HTR-8/SVneo (cell line): ENCODE measurements at places on chromosomes 16 and 17.
A peak's percentile ranks its signal among the peaks of the same experiment; 100 is the strongest.

DNA sequence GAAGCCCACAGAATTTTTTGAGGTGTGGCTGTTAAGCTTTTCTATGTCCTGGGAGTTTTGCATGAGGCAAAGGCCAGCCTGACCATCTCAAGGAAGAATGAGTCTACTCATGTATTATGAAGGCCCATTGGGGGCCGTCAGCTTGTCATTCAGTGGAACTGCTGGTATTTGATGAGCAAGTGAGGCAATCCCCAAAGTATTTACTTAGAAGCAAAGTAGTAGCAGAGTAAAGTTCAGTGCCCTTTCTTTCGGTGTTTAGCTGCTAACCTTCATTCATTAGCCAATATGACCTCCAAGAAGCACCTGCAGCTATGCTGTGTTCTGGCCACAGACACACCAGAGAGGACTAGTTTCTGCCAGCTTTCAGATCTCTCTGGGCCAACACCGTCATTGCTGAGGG lies 80.2 kb downstream of the RPA1 start:
- DNase-seq = no peak

- no peak for DNase-seq
Measured at GRCh38 chr17:60539807-60540206, 13.8 kb upstream of the APPBP2 start.

DNA sequence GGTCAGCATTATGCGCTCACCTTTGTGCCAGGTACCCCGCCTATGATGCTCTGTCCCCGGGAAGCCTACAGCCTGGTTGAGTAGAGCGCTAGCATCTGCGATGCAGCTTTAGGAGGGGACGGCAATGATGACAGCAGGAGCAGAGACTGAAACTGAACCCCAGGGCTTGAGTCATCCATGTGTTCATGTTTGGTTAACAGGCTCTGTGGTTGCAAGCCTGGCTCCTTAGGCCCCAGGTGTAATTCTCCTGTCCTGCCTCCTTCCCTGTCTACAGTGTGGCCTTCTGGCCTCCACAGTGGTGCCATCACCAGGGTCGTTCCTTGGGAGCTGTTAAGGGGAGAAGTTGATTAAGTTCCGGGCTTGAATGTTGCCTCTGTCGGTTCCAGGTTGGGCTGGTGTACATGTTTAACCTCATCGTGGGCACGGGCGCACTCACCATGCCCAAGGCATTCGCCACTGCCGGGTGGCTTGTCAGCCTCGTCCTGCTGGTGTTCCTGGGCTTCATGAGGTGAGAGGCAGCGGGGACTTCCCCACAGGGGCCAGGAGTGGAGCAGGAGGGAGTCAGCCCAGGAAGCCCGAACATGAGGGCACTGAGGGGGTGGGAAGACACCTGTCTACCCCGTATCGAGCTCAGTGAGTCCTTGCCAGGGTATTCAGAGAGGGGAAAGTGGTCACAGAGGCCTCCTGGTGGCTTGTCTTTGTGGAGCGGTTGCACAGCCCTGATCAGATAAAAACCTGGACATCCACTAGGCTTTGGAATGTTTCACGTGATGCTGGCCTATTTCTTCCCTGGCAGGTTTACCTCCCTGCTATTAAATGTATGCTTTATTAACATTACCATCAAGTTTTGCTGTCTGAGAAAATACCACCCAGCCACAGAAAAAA lies 9.2 kb upstream of the NAT9 start:
- no peak for DNase-seq

- no peak for DNase-seq
Measured at GRCh38 chr16:73998707-73999106, 297.9 kb upstream of the PSMD7 start.

- no peak for DNase-seq
Measured at GRCh38 chr17:40821536-40821935, 878 bp downstream of the KRT10 start.

DNA sequence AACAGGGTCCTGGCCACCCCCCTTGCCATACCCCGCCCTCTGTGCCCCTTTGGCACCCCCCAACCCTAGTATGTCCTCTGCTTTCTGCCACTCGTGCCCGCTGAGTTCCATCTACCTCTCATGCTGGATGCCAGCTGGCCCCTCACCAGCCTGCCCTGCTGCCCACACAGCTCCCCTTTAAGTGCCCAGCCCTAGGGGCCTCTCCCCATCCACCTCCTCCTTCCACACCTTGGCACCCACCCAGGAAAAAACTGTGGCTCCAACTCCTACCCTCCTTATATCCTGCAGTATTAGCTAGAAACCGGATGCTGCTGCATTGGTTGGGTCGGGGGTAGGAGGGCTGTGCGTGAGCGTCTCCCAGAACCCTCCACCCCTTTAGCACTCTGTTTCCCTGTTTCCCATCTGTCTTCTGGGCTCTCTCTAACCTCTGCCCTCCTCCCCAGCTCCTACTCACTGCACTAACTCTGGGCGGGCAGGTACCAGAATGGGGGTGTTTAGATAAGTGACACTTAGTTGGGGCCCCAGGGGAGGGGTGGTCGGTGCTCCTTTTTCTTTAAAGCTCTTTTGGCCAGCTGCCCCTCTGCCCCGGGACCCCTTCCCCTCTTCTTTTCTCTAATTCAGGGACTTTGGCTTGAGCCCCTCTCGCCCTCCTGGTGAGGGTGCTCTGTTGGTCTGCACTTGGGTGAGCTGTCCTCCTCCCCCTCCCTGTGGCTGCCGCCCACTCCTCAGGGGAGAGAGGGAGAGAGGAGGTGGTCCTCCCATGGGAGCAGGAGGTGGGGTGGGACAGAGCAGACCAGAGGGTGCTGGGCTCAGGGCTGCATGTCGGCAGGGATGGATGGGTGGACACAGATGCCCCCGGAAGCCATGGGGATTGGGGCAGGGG lies 9.9 kb downstream of the NR1D1 start:
- no peak for DNase-seq

GRCh38 chr16:49520492-49521038 lies 147.0 kb downstream of the C16orf78 start:
- no peak for DNase-seq

GRCh38 chr17:49029801-49030200 lies 32.6 kb downstream of the IGF2BP1 start:
- no peak for DNase-seq

DNA sequence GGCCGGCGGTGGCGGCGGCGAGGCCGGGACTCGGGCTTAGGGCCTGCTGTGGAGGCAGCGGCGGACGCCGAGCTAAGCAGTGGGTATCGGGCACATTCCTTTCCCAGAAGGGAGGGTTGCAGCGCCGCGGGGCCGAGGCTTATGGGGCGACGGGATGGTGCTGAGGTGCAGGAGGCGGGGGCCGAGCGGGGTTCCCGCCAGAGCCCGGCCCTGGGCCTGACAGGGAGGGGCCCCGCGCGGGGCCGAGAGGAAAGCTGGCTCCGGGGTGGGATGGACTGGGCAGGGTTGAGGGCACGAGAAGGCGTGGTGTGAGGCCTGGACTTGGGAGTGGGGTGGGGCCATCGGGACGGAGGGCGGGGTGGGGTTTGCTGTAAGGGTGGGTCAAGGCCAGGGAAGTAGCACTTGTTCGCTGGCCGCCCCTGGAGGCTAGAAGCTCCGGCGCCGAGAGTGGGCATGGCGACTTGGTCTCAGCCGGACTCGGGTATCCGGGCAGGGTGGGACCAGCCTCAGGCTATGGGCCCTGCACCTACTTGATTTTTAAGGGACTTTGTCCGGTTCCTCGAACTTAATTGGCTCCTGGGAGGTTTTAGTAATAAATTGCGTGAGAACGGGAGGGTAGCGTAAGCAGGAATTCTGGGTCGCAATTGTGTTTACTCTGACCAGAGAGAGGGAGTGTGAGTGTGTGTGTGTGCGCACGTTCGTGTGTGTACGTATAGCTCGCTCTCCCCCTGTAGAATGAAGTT lies 396 bp downstream of the NFE2L1 start:
- peak; percentile 98 for DNase-seq

DNA sequence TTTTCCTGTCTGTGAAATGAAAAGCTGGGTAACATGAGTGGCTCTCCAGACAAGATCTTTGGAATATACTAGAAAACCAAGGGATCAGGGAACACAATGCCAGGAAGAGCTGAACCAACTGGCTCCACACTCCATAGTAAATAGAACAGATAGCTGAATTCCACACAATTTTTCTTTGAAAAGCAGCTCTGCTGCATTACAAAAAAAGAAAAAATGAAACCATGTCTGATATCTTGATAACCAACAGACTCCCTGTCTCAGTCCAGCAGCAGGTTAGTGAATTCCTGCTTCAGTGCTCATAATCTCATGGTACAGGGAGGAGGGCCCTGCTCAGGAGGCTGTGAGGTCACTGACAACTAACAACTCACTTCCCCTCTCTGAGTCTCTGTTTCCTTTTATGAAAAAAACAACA lies 97.1 kb downstream of the CDH11 start:
- no peak for DNase-seq

DNA sequence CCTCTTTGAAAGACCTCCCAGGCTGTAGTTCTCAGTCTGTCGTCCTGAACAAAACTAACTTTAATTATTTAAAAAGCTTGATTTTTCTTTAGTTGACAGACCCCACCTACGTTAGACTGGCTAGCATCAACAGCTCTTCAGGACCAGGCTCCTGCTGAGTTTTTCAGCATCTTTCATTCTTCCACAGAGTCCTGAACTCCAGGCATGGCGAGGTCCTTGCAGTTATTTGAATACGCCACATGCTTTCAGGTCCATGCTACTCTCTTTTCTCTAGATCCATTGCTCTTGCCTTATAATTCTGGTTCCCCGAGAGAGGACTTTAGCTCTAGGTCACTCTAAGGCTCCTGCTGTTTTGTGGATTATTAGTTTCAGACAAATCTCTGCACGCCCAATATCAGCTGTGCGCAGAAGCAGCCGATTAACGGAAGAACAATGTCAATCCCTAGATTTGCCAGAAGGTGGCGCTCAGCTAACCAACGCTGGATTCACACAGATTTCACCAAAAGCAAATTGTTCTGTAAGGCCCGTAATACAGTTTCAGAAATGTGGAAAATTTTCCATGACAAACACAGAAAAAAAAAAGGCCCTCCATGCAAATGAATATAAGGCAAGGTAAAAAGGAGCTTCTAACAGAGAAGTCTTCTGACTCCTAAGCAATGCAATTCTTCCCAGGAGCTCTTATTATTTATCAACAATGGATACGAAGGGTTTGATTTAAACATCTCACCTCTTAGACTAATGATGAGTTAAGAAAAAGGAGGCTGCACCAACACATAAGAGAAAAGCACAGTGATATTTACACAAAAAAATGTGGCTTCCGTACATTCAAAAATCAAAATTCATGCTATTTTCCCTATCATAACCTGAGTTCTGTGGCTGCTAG lies 33.5 kb upstream of the BCO1 start:
- DNase-seq = peak; percentile 75

GRCh38 chr16:80746231-80746630 lies 58.2 kb downstream of the CDYL2 start:
- no peak for DNase-seq

GRCh38 chr17:32976605-32977004 lies 15.0 kb upstream of the SPACA3 start:
- DNase-seq = no peak

DNA sequence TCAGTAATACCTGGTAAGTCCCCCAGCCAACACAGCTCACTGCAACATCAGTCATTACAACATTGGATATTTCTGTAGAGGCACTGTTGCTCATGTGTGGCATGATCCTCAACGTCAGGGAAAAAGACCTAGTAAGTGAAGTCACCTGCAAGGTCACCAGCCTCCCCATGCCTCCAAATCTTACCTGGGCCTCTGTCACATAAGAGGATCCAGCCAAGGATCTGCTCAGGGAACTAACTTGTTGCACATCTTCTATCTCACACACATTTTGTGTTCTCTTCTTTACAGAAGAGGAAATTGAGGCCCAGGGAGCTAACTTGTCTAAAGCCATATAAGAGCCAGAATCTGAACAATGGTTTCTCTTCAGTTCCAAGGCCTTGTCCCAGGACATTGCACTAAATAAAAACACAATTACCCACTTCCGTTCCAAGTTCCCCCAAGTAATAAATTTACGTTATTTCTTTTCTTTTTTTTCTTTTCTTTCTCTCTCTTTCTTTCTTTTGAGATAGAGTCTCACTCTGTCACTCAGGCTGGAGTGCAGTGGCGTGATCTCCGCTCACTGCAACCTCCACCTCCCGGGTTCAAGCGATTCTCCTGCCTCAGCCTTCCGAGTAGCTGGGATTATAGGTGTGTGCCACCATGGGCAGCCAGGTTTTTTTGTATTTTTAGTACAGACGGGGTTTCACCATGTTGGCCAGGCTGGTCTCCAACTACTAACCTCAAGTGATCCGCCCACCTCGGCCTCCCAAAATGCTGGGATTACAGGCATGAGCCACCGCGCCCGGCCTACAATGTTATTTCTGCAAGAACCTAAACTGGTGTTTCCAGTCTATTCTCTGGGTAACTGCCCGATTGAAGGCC lies 1.3 kb downstream of the SHMT1 start:
- no peak for DNase-seq

GRCh38 chr17:56870081-56870651 lies 36.2 kb downstream of the DGKE start:
- no peak for DNase-seq

GRCh38 chr17:68060336-68060735 lies 24.8 kb downstream of the KPNA2 start:
- no peak for DNase-seq

- DNase-seq = no peak
Measured at GRCh38 chr17:37781451-37781850, 36.6 kb upstream of the HNF1B start.

GRCh38 chr16:4272114-4272956 lies 488 bp downstream of the TFAP4 start:
- DNase-seq = no peak

DNA sequence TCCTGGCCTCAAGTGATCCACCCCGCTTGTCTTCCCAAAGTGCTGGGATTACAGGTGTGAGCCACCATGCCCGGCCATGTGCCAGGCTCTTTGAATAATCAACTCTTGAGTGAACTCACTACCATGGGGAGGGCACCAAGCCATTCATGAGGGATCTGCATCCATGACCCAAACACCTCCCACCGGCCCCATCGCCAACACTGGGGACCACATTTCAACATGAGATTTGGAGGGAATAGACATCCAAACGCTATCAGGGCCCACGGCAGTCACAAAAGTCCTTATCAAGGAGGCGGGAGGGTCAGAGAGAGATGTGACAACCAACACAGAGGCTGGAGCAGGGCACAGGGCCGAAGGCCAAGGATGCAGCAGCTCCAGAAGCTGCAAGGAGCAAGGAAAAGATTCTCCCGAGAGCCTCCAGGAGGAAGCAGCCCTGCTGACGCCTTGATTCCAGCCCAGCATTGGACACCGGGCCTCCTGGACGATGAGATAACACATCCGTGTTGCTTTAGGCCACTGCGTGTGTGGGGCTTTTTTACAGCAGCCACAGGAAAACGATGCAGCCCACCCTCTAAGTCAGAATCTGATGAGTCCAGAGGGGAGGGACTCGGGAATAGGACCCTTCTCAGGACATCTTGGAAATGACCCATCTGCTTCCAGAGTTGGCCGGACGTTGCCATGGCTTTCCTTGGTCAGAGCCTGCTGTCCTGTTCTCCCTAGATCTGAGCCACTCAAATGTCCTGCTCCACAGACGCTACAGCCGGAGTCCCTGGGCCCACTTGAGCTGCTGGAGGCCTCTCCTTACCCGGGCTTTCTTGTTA lies 47.3 kb upstream of the CMIP start:
- DNase-seq = no peak

DNA sequence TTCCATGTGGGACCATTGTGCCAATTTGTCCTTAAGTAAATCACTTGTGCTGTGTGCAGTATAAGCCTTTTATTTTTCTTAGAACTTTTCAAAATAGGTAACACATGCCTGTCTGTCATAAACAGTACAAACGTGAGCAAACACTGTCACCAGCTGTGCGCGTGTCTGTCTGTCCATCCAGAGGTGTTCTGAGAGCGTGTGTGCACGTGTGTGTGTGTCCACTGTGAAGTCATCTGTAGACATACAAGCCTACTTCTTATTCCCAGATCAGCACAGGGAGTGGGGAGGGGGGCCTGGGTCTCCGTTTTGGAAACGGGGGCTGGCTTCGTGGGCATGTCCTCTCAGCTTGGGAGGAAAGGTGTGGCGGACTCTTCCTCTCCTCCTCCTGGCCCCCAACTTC lies 9.4 kb downstream of the TMEM235 start:
- no peak for DNase-seq
